CD4-positive, alpha-beta T cell treated with Interleukin-21 for 1 hour (primary cell): ENCODE measurements at places on chromosomes 1 and 21.
A peak's percentile ranks its signal among the peaks of the same experiment; 100 is the strongest.

DNA sequence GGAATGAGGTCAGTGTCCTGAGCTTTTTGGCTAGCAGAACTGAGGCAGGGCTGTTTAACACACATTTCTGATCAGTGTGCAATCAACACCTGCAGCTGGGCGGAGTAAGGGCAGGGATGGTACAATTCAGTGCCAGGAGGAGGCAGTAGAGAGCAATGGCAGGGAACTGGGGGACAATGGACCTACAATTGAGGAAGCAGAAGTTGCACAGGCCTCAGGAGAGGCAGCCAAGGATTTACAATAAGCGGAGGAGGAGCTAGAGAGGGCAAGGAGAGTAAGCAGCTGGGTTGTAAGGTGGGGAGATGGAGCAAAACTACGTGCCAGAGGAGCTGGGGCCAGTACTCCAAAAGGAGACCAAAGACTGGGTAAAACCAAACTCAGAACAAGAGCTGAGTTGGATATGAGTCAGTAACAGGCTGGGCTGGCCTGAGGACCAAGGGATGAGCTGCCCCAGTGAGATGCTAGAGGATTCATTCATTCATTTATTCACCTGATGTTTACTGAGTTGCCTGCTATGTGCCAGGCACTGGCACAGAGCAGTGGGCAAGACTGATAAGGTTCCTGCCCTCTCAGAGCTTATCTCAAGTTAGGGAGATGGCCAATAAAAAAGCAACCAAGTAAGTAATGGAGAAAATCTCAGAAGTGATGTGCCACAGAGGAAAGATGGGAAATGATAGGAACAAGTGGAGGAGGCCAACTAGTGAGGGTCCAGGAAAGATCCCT is 10.4 kb upstream of the GALE start:
- peak; percentile 70 for DNase-seq

DNA sequence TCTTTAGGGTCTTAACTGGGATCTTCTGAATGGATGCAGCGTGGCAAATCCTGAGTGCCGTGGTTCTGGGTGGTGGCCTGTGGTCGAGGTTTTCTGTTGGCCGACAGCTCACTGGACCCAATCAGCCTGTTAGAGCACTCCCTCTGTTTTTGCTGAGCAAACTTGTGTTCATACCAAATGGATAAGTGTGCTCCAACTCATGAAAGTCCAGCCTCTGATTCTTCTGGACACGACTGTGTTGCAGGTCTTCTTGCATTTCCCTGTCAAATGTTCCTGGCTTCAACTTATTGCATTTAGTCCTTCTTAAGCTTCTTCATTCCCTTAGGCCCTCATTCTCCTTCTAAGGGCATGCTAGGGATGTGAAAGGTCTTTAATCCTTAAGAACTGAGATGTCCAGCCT is 63.7 kb downstream of the AJAP1 start:
- DNase-seq, result no peak

- DNase-seq, result no peak
Observed at GRCh38 chr1:36964830-36965229, 69.5 kb downstream of the GRIK3 start.

GRCh38 chr1:8092657-8093056 is 66.5 kb upstream of the ERRFI1 start:
- DNase-seq, result no peak

- DNase-seq, result no peak
Observed at GRCh38 chr1:63693944-63694571, 79.8 kb upstream of the ROR1 start.

- no peak for DNase-seq
Observed at GRCh38 chr1:55246896-55247295, 31.7 kb upstream of the USP24 start.

GRCh38 chr1:47830641-47831333 is 166.4 kb downstream of the TRABD2B start:
- no peak for DNase-seq

- DNase-seq, result no peak
Observed at GRCh38 chr1:9302745-9303524, 10.2 kb downstream of the SPSB1 start.

DNA sequence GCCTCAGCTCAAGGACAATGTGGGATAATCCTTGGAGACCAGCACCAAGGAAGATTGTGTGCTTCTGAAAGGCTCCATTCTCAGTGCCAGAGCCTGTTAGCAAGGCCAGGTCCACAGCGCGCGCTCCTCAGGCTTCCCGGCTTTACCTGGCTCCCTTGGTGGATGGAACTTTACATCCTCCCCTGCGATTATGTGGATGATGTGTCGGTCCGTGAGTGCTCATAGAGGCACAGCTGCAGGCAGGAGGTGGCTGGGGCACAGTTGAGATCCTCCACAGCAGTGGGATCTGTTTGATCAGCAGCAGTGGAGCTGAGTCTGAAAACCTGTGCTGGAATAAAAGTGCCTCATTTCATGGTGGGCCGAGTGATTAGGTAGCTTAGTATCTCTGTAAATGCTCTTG is 62.7 kb downstream of the PRDM2 start:
- no peak for DNase-seq

DNA sequence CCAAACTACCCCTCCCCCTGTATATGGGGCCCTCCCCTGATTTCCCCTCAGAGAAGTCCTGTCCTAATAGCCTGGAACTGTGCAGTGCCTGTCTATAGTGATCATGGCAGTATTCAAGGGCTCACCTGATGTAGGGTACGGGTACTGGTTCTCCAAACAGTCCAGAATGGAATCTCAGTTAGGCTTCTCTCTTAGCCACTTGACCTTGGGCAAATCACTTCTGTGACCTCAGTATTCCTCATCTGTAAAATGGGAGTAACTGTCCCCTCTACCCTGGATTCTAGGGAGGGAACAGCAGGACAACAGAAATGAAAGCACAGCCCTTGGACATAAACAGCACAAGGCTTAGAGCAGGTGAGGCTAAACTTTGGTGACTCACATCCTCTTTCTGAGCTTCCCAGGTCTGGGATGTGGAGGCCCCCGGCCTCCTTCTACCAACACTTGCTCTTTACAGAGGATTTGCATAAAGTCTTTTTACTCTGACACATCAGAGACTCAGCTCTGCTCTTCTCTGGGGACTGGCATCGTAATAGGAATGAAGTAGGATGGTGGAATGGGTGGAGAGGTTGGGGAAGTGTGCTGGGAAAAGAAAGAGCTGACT is 20.0 kb upstream of the PDZK1IP1 start:
- DNase-seq, result no peak

DNA sequence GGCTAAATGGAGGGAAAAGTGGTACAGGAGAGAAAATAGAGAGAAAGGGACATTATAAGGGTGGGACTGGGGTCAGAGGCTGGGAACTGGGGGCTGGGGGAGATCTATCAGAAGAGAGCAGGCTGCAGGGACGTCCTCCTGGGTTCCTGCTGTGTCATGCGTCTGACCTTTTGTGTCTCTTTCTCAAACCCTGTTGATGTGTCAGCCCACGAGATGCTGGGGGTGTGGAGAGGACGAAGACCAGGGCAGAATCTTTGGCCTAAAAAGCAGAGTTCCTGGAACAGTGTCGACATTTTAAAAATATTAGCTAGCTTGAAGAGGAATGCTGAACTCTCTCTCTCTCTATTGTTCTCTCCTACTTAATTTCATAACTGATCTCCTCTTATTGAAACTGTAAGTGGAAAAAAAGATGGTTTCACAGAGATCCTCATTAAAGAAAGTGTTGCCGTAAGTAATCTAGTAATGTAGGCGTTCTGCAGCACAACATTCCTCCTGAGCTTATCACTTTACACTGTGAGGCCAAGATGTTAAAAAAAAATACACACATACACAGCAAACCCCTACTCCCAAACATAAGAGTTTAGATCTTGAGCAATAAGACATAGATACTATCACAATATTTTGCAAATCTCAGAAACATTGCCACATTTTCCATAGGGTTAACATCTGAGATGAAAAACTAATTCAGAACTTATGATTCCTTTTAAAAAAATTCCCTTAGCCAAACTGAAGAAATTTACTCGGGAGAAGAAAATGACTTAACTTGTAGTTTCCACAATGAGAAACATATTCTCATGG is 52.6 kb downstream of the RUNX1 start:
- no peak for DNase-seq

DNA sequence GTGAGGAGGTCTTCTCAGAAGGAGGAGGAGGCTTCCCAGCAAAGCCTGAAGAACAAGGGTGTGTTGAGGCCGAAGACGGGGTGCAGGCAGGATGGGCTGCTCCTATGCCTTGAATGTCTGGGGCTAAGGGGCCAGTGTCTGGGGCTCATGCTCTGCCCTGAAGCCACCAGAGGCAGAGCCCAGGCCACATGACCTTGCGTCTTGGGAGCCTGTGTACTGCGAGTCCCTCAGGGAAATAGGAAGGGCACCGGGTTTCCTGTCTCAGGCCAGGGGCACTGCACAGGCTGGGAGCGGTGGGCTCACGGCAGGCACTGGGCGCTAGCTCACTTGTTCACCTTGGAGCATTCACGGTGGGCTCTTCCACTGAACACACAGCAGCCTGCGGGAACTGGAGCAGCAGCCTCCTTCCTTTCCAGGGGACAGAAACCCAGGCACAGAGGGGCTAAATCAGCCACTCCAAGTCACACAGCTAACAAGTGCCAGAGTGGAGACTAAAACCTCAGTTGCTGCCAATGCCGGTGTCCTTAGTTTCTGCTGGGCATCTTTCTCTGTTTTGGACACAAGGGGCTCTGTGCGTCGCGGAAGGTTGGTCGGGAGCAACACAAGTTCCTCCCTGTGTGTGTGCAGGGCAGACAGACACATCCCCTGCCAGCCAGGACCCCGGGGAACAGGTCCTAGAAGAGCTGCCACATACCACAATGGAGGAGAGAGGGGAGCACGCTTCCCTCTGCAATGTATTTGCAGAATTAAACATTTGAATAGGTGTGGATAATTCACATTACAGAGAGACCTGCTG is 104.8 kb upstream of the C1orf174 start:
- no peak for DNase-seq

DNA sequence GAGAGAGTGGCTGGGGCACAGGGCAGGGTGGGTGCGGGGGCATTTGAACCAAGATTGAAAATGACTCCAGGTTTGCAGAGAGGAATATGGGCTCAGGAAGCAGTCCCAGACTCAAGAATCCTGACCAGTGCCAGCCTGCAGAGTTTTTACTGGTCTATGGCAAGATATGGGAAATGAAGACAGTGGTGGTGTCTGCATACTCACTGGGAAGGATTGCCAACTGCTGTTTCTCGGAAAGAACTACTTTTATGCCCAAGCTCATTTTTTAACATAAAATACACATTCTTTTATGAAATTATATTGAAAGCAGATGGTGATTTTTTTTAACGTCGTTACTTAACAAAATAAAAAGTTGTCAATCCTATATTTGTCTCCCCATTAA is 401.8 kb downstream of the CAMTA1 start:
- no peak for DNase-seq

DNA sequence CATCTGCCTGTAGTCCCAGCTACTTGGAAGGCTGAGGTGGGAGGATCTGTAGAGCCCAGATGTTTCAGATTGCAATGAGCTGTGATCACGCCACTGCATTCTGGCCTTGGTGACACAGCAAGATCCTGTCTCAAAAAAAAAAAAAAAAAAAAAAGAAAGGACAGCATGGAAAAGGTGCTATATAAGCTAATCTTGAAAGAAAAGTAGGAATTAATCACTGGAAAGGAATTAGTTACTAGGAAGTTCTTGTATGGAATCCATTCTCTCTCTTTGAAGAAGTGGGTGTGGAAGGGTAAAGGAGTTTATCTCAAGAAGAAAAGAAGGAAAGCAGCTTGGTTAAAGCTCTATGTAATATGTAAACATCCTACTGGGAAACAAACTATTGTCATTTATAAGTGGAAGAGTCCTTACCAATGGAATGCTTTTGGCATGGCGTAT is 339.2 kb downstream of the DPYD start:
- DNase-seq, result no peak

GRCh38 chr1:73475316-73475870 is 722.6 kb downstream of the LRRIQ3 start:
- DNase-seq, result no peak

DNA sequence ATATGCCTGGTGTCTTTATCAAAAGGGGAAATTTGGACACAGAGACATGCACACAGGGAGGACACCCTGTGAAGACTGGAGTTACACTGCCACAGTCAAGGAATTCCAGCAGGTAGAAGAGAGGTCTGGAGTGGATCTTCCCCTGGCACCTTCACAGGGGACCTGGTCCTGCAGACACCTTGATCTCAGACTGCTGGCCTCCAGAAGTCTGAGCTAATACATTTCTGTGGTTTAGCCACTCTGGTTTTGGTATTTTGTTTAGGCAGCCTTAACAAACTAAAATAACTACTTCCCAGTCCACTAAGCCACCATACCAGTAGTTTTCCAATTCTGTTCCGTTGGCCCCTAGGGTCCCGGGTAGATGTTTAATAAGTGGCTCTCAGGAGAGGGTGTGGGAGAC is 164.7 kb downstream of the SETD4 start:
- DNase-seq, result no peak

DNA sequence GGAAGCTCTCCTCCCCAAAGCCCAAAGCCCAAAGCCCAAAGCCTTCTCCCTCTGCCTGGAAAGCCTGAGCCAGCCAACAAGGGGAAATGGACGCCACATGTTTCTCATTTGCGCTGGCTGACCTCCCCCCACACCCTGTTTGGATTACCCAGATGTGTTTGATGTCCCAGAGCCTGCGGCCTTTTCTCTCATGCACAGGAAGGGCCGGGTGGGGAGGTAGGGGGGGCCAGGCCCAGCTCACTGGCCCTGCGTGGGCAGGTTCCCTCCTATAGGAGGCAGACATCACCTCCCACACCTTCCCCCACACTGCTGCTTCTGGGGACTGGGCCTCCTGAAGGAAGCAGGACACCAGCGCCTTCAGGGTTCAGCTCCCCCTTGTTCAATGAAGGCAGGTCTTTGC is 116.3 kb downstream of the NAV1 start:
- DNase-seq, result no peak

DNA sequence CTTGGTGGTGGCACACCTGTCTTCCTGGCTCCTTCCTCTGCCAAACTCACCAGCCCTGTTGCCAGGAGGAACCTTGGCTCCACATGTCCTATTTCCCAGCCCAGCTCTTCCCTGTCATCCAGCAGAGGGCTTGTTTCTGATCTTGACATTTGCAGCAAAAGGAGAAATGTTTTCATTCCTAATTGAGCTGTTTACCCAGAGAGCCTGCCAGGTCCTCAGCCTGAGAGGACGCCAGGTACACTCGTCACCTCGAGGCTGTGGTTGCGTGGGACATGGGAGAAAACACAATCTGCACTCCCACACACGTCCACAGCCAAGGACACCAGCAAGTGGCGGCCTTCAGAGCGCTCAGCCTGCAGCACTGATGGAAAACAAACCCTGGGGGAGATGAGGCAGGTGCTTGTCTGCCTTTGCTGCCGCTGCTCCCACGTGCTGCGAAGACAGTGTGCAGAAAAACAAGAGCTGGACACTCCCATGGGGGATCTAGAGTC is 132.8 kb upstream of the CD34 start:
- no peak for DNase-seq
